ENCODE measurements at places on chromosomes 11 and 22.

DNA sequence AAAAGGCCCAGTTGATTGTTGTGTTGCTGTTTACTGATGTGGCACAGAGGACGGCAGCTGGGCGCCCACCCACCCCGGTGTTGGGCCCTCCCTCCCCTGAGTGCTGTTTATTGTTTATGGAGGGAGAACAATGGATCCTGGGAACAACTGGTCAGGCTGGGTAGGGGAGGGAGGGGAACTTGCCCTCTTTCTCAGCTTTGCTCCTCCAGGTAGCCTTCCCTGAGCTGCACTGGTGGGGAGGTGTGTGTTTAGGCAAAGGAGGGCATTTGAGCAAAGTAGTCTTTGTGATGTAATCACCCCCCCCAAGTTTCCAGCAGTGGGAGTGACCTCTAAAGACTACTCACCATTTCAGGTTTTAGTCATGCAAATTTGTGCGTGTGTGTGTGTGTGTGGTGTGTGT, 1035.3 kb downstream of the NTM start:
- no peak for DNase-seq

- DNase-seq: no peak
Observed at GRCh38 chr22:50604256-50605001, 3.8 kb downstream of the MAPK8IP2 start.

DNA sequence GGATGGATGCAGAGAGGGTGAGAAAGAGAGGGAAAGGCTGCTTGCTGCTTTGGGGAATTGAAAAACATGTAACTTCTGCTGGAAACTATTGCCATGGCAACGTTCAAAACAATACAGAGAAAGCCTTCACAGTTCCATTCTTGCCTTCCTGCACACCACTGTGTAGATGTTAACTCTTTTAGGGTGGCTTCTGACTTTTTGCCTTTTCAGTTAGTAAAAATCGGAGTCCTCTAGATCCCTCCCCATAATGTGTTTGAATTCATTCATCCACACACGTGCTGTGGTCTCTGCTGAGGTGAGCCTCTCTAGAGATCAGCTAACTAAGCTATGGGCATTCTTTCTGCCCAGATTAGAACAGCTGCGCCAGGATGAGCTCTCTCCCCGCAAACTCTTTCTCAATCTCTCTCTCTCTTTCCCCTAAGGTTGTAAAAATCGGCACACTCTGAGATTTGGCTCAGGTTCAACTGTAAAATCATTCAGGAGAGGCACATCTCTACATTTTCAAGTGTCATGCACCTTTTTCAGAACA, 1178.3 kb downstream of the LRRC4C start:
- no peak for DNase-seq

DNA sequence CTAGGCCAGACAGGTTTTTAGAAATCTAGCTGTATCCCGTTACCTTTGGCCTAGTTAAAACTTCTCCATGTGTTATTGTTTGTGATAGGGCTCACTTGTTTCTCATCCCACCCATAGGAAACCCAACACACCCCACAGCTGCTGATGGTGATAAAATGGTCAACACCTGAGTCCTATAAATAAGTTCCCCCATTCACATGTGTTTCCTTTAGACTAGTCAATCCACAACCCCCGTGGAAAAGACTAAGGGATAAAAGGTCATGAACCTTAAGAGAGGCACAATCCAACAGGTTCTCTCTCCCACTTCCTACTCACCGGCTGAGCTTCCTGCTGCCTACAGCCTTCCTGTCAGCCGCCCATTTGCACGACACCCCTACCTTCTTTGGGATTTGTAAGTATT, 768.4 kb downstream of the JRKL start:
- DNase-seq: no peak

DNA sequence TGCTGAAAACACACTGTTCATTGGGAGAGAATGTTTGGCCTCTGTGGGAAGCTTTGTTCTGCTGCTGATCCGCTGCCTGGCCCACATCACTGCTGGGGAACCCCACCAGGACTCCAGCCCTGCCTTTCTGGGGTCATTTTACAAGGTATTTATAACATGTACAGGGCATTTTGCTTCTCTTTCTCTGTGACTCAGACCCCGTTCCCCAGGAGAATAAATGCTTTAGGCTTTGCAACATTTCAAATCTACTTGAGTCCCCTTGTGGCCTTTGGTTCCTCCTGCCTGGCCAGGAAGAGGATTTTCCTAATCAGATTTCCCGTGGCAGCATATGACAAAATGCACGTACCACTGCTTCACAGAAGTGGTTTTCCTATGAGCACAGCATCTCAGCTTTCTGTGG, 43.0 kb downstream of the BTG4 start:
- no peak for DNase-seq

DNA sequence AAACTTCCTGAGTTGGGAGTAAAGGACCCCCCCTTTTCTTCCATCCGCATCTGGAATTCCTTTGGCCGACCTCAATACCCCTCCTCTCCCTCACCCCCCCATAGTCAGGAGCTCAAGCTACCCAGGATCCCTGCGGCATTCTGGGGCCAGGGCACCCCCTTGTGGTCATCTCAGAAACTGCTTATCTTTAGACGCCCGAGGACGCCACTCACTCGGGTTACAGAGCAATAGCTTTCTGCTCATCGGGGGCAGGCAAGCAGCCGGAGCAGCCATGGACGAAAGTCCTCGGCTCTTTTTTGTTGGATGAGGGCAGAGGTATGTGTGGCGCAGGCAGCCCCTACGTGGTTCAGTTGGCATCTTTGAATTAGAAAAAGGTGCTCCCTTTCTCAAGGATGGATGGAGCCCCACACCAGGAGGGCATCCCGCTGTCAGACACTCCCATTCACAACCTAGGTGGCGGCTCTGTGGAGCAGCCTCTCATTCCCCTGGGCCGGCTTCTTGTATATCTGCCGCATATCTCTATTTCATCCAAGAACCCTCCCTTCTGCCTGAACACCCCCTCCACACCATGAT, 2.3 kb downstream of the C1QTNF5 start:
- peak; percentile 53 for DNase-seq

DNA sequence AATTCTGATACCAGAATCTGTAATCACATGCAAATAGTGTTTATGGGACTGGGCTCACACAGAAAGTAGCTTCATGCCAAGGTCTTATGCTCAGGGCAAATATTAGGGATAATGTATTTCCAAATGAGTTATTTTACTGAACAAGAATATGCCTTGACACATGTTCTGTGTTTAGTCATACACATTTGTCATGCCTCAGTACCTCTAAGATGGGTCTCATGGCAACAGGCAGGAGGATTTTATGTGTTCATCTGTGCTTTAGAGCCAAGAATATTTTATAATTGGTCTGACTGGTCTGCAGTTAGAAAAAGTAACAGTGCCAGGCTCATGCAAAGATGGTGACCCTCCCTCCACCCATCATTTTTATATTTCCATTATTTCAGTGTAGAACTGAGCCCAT, 49.1 kb downstream of the JAM3 start:
- DNase-seq: no peak

DNA sequence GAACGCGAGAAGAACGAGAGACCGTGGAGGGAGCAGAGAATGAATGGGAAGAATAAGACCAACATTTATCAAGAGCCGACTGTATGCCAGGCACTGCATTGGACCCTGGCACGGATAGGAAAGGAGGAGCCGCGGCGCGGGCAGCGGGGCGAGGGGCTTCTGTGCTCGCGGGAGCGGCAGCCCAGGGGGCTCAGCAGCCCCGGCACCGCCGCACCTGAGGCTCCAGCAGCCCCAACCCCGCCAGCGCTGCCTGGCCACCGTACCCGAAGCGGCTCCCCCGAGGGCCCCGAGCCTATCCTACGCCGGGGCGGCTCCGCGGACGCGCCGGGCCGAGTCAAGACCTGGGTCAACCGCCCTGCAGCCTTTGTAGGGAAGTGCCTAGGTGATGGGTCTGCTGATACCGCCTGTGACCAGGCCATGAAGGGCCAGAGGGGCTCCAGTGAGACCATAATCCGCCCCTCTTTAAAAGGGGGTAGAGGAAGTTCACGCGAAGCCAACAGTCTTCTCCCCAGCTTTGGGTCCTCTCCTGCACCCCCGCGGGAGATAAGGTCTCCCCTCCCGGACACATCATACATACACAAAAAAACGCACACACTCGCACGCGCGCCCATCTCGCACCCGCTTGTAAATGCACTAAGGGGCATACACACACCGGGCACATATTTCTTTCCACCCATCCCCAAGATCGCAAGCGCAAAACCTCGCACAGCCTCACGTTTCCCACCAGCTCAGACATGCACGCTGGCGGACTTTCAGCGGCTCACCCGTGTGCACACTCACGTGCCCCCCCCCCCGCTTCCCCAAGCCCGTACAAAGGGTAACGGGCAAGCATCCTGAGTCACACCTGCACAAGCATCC, 935 bp upstream of the RTN4RL2 start:
- DNase-seq: peak; percentile 50

GRCh38 chr11:69156673-69157155, 979 bp downstream of the SMIM38 start:
- no peak for DNase-seq

DNA sequence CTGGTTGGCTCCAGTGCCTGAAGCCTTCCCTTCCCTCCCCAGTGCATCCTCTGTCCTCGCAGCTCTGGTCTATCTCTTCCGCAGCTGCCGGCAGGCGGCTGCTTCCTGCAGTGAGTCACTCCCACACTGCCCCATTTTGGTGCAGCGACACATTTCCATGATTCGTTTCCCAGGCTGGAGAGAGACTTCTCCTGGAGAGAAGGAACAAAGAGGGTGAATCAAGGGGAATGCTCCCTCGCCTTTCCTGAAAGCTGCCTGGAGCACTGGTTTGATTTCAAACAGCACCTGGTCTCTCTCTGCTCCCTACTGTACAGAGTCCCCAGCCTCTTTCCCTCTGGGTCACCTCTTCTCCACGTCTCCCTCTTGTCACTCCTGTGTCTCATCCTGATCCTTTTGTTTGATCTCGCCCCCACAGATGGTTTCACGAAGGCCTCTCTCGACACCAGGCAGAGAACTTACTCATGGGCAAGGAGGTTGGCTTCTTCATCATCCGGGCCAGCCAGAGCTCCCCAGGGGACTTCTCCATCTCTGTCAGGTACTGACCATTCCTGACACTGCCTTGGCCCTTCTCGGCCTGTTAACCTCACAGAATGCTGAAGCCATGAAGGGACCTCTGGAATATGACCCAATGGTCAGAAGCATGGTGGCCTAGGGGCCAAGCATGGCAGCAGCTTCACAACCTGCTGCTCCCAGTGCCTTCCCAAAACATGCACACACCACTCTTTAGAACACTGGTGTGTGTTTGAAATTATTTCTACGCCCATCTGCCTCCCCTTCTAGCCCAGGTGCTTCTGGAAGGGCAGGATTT, at the start of gene TMA7B:
TMA7B (plus strand) TSS at position 758 of the 808 bp plus-strand sequence. CDS start 3,978 bp downstream, outside the sequence.
- DNase-seq: peak; percentile 34

- no peak for DNase-seq
Observed at GRCh38 chr22:44721213-44721612, 19.2 kb downstream of the PRR5 start.

GRCh38 chr11:57471496-57471895, 11.2 kb downstream of the RTN4RL2 start:
- no peak for DNase-seq

- DNase-seq: peak; percentile 24
Observed at GRCh38 chr11:62671236-62671607, 251 bp upstream of the UQCC3 start.

- no peak for DNase-seq
Observed at GRCh38 chr11:130510407-130511006, 62.1 kb downstream of the ADAMTS15 start.

DNA sequence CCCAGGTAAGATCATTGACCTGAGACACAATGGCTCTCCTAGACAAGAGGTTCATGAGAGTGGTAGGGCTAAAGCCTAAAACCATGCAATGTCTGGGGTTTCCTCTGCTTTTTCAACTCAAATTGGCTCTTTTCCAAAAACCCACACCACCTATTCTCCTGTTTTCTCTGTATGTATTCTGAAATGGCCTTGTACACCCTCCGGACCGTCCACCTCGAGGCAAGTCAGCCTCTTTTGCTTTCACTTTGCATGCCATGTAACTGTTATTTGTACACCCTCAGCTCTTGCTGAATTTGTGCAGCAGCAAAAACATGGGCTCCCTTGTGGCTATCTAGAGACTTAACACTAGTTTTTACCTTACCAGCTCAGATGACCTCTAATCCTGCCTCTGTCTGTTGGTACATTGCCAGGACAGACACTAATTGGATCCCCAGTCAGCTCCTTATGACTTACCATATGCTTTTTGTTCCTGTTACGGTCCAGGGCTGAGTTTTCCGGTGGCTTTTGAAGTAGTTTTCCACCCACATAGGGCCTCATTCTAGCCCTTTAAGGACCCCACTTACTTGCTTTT, 288.0 kb downstream of the SBF2 start:
- DNase-seq: no peak

GRCh38 chr11:104338186-104338585, 174.2 kb upstream of the PDGFD start:
- no peak for DNase-seq

- DNase-seq: no peak
Observed at GRCh38 chr11:120715239-120715638, 203.7 kb downstream of the GRIK4 start.

GRCh38 chr11:8232849-8233606, 30.6 kb downstream of the LMO1 start:
- no peak for DNase-seq

DNA sequence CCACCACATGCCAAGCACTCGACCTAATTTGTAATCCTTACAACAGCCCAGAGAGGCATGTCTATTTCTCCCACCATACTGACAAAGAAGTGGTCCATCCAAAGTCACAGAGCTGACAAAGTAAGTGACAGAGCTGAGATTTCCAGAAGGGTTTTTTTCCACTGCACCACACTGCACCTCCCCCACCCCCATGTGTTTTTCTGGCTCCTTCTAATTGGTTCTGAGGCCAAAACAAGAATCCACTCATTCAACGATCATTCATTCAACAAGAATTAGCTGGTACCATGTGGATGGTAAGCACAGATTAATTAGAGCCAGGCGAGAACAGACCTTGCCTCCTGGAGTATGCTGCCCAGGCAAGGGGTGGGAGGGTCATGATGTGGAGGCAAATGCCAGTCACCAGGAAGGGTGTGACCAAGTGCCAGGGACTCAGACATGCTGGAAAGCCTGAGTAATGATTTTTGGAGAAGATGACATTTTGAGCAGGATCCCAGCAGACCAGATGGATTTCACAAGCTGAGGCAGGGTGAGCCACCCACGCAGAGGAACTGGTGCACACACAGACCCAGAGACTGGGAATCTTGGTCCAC, 14.9 kb upstream of the PRG2 start:
- no peak for DNase-seq

GRCh38 chr11:73999581-74000306, 9.1 kb downstream of the UCP3 start:
- DNase-seq: no peak

DNA sequence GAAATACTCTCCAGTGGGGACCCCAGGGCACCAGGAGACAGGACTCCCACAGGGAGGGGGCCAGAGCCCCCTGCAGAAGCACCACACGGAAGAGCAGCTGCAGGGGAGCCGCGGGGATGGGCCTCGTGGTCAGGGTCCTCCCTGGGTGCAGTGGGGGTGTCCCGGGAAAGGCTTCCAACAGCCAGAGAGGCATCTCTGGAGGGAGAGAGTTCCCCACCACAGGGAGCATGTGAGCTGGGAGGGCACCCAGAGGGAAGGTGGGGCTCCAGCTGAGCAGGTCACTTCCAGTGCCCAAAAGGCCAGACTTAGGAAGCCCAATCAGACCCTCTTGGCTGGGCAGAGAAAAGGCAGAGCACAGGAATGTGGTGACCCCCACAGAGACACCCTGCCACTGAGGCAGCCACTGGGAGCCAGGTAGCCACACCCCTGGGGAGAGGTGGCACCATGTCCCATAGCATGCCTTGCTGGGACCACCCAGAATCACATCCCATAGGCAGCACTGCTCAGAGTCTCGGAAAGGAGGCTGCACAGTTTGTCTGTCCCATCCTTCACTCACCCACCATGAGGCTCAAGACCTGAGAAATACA, 49.9 kb upstream of the LMO1 start:
- DNase-seq: no peak
